ENCODE measurements at places on chromosomes 1 and 21.

- DNase-seq = no peak
These were observed 16.0 kb upstream of the SCCPDH start for GRCh38 chr1:246708166-246708565.

GRCh38 chr1:210076620-210077019 is 138.6 kb downstream of the SYT14 start:
- no peak for DNase-seq

DNA sequence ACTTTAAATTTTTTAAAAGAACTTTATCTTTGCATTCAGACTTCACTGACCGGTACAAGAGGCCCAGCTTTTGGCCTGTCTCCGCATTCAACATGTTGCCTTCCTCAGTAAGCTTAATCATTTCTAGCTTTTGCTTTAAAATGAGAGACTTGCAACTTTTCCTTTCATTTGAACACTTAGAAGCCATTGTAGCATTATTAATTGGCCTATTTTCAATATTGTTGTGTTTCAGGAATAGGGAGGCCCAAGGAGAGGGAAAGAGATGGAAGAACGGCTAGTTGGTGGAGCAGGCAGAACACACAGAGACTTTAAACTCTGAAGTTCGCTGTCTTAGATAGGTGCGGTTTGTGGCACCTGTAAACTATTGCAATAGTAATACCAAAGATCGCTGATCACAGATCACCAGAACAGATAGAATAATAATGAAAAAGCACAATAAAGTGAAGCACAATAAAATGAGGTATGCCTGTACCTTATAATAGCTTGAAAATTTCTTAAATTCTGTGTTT is 31.4 kb downstream of the RABGAP1L start:
- no peak for DNase-seq

GRCh38 chr1:167795810-167796740 is 74.3 kb downstream of the MPZL1 start:
- DNase-seq = no peak

DNA sequence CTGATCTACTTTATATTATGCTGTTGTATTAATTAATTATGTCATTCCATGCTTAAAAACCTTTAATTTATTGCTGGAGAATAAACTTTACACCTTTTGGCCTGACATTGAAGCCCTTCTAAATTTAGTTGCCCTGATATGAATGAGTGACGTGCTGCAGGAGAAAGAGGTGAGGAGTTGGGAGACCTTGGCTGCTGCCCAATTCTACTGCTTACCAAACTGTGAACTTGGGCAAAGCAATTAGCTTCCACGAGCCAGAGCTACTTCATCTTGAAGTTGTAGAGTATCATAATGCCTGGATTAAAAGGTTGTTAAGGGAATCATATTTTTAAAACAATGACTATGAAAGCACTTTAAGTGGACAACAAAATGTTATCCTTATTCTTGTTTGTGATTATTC is 126.8 kb upstream of the DEPDC1 start:
- DNase-seq = no peak

DNA sequence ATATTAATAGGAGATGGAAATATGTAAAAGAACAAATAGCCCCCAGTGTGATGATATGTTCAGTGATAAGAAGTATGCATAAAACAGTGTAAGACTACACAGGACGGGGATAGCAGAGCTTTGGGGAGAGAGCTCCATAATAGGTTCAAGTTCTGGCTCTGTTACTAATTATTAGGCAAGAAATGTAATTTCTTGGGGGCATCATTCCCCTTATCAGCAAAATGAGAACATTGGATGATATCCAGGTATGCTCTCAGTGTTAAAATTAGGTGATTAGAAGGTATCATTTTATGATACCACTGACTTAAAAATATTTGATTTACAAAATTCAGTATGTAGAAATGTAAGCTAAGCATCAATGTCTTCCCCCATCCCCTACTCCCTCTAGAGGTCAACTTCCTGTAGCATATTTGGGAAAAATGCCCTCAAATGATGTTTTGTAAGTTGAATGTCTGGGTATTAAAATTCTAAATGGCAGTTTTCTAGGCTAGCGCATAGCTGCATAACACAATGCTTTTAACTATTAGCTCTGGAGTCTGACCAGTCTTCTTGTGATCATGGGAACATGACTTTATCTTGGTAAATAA is 585.7 kb upstream of the CAMK1G start:
- DNase-seq = no peak

GRCh38 chr1:20486457-20487235 is 636 bp upstream of the CAMK2N1 start:
- DNase-seq = no peak

- no peak for DNase-seq
These were observed 862.6 kb downstream of the USP25 start for GRCh38 chr21:16592381-16592780.

DNA sequence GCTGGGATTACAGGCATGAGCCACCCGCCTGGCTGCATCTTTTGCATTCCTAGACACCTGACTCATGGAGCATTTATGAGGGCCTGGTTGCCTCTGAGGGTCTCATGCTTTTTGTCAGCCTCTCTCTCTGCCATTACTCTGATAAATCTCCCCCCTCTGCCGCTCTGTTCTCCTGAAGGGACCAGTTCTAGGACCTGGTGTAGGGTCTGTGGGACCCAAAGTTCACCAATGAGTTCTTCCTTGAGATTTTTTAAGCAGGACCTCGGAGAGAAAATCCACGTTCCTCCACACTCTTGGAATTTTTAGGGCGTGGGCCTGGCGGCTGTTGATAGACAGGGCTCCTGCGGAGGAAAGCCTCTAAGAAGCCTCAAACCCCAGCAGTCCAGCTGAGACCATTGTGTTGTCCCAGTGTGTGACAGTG is 91.9 kb upstream of the ERRFI1 start:
- no peak for DNase-seq

DNA sequence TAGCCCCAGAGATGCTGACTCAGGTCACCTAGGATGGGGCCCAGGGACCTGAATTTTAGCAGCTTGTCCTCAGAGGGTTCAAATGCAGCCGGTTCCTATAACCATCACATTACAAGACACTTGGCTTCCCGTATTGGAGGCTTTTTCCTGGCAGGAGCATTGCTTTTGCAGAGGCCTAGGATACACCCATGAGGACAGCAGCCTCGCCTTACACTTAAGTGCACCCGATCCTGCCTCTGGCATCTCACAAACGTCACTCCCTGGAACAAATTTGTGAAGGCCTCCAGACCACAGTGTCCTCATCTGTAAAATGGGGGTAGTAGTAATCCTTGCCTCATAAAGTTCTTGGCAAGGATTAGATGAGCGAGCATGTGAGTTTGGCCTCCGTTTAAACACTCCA is 130.0 kb downstream of the KAZN start:
- no peak for DNase-seq

GRCh38 chr1:202873026-202873425 is 15.9 kb downstream of the RABIF start:
- no peak for DNase-seq

GRCh38 chr1:164983023-164983650 is 373.4 kb downstream of the LMX1A start:
- DNase-seq = no peak

DNA sequence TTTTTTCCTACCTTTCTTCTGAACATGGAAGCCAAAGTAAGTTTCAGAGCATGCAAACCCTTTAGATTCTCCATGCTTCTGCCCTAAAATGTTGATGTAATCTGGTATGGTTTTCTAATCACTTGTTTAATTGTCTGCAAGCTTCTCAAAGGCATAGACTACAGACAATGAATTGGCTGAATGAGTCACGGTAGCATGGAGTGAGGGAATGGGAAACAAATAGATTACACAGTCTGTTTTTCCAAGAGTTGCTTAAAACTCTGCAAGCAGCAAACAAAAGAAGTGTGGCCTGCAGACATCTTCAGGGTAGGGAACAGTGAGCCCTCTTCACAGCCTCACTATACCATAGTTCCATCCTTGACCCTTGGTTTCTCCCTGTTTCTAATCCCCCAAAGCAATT is 326.0 kb downstream of the BARHL2 start:
- DNase-seq = no peak

DNA sequence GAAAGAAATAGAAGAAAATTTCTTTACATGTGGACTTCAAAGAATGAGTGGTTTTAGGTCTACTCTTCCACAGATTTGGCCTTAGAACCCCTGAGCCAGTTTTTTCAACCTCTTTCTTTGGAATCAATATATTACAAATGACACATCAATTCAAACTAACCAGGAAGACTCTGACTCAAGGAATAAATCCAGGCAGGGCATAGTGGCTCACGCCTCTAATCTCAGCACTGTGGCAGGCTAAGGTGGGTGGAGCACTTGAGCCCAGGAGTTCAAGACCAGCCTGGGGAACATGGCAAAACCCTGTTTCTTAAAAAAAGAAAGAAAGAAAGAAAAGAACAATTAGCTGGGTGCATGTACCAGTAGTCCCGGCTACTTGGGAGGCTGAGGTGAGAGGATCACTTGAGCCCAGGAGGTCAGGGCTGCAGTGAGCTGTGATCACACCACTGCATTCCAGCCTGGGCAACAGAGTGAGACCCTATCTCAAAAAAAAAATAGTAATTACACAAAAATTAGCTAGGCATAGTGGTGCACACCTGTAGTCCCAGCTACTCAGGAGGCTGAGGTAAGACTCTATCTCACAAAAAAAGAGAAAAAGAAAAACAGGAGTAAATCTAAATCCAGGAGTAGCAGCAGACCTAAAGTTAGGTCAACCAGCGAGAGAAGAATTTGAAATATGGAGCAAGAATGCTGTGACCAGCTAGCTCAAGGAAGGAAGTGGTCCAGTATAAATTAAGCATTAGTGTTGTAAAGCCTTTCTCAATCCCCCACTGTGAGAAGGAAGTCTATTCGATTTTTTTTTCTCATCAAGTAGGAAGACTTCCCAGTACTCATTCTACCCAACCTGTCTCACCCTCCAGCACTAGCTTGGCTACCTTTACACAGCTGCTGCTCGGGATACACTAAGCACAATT is 1.9 kb downstream of the SORT1 start:
- DNase-seq = no peak

- DNase-seq = peak; percentile 3
These were observed 27.2 kb upstream of the ATP1A1 start for GRCh38 chr1:116345843-116346242.

DNA sequence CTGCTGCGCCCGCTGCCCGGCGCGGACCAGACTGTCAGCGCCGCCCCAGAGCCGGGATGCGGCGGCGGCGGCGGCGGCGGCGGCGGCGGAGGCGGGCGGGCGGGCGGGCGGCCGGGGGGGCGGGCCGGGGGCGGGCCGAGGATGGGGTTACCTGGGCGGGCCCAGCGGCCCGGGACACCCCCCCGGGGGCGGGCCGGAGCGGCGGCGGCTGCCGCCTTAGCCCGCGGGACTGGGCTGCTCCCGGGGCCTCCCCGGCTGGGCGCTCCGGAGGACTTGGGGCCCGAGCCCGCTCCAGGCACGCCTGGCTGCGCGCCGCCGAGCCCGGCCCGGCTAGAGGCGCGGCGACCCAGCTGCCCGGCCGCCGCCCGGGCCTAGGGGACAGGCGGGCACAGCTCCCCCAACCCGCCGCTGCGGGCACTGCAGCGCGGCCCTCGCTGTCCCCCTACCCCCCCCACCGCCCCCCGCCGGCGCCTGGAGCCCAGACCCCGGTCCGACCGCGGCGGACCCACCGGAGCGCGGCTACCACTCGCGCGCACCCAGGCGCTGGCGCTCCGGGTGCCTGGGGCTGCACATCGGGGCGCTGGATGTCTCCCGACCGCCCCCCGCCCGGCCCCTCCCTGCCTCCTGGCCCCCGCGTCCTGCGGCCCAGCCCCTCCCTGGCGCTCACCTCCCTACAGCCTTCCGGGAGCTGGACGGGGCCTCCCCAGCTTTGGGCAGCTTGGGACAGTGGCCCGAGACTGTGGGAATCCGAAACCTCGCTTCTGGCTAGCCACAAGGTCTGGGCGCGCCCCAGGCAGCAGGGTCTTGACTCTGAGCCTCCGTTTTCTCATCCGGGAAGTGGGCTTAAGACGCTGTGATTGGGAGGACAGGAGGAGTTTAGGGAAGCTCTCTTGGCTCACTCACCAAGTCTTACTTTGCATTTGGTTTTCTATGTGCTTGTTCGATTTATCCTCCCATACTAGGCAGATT is at the start of gene WNT4:
Gene WNT4 (minus strand): TSS at position 33 of the 969 bp plus-strand sequence. CDS start 175 bp downstream, outside the sequence.
- DNase-seq = no peak

DNA sequence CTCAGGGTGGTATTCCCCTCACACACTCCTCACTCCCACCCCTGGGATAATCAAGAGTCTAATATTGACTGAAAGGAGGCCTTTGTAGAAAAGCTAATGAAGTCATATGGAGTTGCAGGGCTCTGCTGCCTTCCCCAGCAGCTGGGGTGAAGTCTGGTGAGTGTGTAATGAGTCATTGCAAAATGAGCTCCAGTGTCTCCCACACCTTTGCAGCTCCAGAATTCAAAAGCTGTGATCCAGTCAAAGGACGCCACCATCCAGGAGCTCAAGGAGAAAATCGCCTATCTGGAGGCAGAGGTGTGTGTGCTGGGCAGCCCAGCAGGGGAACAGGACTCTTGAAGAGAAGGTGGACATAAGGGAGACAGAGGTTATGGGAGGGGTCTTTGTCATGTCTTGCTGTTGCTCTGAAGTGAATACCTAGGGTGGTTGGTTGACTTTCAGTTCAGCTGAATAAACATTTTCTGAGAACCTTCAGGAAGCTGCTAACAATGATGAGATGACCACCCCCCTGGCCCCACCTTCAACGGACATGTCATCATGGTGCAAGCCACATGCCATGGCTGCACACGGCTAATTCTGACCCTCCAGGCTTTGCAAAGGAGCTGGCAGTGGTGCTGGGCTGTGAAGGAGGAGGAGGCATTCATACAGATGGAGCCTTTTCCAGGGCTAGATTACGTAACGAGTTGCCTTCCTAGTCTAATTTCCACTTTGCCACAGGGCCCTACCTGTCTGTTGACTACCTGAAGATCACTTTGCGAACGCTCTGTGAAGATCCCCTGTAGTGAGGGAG is 32.2 kb upstream of the SNX27 start:
- no peak for DNase-seq

- DNase-seq = no peak
These were observed 344.5 kb downstream of the RWDD3 start for GRCh38 chr1:95578462-95578861.

DNA sequence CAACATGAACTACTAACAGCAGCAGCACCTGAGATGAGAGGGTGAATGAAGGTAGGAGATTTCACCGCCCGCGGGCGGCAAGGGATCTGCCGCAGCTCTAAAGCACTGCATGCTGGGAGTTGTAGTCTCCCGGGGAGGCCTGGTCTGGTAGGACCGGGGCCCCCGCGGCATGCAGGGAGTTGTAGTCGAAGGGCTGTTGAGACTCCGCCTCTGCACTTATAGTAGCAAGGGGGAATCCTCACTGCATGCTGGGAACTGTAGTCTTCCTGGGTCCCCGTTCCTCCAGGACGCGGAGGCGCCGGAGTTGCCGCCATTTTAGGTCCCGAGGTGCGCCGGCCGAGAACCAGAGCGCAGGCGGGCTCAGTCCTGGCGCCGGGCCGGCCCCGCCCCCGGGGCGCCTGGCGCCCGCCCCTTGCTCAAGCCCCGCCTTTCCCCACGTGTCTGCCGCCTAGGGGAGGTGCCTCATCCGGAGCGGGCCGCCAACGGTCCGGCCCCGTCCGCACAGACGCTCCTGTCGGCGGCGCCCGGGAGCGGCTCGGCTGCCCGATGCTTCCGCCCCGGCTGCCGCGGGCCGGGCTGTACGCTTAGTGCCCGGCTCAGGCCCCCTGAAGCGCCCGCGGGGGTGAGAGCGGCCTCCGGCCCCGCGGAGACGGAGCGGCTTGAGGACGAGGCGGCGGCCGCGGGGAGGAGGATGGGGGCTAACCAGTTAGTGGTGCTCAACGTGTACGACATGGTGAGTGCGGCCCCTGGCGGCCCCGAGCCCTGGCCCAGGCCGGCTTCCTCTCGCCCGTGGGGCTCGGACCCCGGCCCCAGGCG is at the start of gene DESI2:
Gene DESI2 (plus strand): TSS at position 504 of the 816 bp plus-strand sequence. CDS start 188 bp downstream, at position 692.
- peak; percentile 99 for DNase-seq

- no peak for DNase-seq
These were observed 17.2 kb downstream of the CDCP2 start for GRCh38 chr1:54135436-54136120.

GRCh38 chr1:23116921-23117699 is 51.5 kb downstream of the LUZP1 start:
- DNase-seq = no peak

Measured in effector memory CD8-positive, alpha-beta T cell (primary cell).